Spinal cord (tissue), 10 donors: ENCODE measurements at places on chromosomes 5 and 9. TPM values are rescaled to one million over a fixed set of nuclear protein-coding genes. Genes with fewer than 3 reads are reported as not detected.

Gene C9orf50
- 0.44 TPM for total RNA-seq

DNA sequence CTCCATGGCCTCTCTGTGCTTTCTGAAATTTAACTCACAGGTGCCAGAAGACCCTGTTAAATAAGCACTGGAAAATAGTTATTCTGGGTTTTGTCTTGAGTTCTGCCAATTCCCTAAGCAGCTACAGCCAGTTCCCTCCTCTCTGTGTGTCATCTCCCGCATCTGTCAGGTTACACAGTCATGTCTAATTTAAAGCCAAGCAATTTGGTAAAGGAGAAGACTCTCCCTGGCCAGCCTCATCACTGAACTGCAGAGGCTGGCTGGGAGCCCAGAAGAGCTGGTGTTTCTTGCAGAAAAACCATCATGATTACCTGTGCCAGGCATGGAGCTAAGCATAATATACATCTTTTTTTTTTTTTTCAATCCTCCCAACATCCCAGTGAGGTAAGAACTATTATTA lies 141.3 kb upstream of the ZNF366 start:
- no peak for DNase-seq

Gene CYLC2
- total RNA-seq, result not detected

DNA sequence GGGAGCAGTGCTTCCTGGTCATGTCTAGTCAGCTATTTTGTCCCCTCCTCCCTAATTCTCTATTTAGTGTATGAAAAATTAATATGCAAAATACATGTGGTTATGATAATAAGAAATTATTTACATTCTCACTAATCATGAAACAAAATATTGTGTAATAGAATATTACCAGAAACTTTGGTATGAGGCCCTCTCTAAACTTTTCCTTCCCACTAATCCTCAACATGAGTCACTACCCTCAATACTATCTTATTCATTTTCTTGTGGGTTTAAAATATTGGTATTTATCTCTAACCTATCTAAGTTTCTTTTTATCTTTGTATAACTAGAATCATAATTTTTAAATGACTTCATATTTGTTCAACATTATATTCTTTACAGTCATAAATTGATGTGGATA lies 545.9 kb upstream of the PTPRD start:
- no peak for DNase-seq

GRCh38 chr5:39995990-39996389 lies 571.2 kb upstream of the DAB2 start:
- DNase-seq, result no peak

GRCh38 chr9:122396614-122397148 lies 25.9 kb downstream of the PTGS1 start:
- no peak for DNase-seq

Gene IRGM
- total RNA-seq, result not detected

DNA sequence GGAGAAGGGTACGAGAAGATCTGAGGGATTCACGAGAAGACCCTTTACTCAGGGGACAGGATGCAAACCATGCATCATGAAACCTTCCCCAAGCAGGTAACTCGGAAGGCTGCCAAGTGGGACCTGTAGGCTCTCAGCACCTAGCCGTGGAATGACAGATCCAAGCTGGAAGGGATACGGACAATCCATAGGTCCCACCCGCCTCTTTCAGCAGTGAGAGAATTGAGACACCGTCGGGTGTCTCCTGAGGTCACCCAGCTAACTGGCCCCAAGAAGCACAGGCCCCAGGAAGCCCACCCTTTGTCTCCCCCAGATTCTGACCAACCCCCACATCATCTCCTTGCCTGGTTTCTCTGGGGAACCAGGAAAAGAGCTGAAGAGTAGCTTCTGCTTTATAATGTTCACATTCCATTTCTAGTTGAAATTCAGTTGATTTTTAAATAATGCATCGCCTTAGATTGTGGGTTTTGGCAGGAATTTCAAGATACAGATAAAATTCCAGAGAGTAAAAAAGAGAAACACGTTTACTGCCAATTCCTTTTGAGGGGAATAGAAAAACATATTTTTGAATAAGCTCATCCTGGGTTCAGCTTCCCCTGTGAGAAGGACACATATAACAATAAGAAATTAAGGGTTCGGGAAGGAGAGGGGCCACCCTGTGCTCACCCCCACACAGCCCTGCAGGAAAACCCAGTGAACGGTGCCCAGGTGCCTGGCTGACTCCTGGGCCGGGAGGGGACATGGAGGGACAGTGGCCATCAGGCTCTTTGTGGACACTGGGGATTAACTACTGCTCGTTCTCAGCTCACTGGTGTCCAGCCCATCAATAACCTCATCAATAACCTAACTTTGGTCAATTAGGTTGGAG lies 51.1 kb downstream of the NSUN2 start:
- DNase-seq, result no peak

Gene DND1
- total RNA-seq, result 0.72 TPM

GRCh38 chr5:127762412-127762811 lies 59.2 kb downstream of the CCDC192 start:
- DNase-seq, result no peak

DNA sequence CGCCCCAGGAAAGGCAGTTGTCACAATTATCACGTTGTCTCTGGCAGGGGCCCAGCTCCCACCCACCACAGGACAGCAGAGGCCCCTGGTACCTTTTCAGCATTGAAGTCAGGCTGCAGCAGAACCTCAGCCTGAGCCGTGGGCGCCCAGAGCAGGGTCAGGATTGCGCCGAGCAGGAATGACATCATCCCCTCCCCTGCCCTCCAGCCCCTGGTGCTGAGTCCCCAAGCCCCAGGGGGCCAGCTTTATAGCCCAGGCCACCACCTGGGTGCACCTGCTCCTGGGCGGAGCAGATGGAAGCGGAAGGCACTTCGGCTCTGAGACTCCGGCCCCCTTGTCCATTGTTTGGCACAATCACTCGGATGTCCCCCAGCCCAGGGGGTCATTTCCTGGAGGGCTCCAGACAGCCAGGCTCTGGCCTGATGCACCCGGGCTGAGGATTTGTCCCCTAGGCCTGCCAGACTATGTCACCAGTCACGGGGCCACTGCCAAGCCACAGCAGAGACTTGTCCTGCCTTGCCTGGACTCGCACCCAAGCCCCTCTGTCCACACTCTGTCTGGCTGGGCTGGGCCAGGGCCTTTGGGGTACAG lies at the start of gene LCN15:
LCN15 (minus strand) TSS at position 218 of the 591 bp plus-strand sequence; CDS start at position 188, 30 bp downstream.
- DNase-seq, result no peak
